ENCODE measurements at places on chromosomes 4 and X.

DNA sequence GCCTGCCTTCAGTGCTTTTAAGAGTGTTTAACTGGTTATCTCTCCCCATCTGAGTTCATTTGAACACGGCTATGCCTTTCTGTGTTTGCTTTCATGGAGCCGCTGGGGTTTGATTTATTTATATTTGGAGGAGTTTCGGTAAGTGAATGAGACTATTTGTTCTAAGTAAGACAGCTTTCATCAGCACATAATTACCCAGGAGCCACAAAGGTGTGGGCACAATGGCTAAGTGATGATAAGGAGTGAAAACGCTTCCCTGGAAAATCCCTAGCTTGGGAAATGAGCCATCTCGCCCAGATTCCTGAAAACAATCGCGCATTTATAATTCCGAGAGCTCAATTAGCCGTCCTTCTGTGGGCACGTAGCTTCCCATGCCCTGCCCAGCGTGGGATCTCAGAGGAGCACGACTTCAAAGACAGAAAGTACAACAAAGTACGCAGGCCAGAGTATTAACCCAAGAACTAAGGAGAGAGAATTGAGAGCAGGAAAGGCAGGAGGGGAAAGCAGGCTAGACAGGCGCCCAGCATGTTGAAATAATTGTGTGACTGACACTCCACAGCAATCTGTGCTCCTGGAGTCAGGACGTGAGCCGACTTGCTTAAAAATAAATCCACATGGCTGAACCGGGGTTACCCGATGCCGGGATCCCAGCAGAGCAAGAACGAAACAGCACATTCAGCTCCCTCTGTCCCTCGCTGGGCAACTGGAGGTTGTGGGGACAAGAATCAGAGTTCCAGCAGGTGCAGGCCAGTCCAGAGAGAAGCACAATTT is 99.0 kb downstream of the DHRSX start:
- no peak for DNase-seq

- no peak for DNase-seq
Measured at GRCh38 chr4:185512516-185512915, 22.8 kb downstream of the PDLIM3 start.

DNA sequence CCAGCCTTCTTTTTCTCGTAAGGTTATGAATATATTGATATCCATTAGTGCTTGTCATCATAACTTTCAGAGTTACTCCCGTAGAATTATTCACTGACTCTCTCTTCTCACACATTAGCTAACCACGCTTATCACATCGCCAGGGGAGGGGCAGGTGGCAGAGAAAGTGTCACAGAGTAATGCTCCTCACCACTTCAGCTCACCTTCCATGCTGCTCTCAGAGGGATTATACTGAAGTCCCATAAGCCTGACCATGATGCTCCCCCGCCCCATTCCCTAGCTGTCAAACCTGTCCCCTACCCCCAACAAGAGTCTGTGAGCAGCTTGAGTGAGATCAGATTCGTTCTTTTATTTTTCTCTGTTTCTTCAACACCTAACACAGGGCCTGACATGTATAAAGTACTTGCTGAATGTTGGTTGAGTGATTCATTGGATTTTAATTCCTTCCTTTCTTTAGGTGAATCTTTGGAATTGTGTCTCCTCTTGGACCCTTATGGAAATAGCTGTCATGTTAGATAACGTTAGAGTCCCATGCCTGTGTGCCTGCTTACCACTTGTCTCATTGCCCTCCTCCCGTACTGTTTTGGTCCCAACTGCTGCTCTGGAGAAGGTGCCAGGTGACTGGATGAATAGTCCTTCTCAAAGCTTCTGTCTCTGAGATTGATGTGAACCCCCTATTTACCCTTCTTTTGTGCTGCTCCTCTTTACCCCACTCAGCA is 55.1 kb downstream of the RS1 start:
- DNase-seq = no peak

DNA sequence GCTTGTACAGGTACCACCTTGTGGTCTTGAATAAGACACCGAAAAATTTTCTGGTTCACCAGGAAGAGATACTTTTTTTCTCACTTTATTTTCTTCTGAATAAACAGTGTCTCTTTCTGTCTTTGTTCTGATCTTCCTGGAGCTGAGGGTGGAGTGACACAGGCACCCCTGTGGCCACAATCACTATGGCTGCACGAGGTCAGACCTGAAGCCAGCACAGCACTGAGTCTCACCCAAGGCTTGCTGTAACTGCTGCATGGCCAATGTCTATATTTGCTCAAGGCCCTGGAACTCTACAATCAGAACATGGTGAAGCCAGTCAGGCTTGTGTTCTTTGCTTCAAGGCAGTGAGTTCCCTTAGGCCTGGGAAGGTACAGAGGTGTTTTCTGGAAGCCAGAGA is 87.2 kb downstream of the GPR174 start:
- no peak for DNase-seq

GRCh38 chrX:133380711-133381619 is 34.3 kb downstream of the GPC4 start:
- DNase-seq = no peak

- no peak for DNase-seq
Measured at GRCh38 chr4:127575888-127576287, 56.9 kb upstream of the INTU start.

- no peak for DNase-seq
Measured at GRCh38 chrX:118961866-118962560, 12.4 kb upstream of the LONRF3 start.

DNA sequence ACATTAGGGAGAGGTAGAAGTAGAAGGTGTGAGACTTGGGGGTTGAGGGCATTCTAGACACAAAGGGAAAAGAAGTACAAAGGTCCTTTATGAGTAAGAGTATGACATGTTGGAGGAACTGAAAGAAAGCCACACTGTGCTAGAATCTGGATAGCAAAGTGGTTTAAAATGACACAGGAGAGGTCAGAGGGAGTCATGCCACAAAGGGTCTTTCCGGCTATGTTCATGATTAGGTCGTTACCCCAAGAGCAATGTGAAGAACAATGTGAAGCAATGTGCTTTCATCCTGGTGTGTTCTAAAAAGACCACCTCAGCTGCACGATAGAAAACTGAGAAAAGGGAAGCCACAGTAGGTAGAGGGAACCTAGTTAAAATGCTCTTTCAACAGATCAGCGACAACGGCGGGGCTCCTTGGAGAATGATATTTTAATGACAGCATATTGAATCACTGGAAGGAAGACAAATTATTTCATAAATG is 29.2 kb downstream of the SMIM14 start:
- DNase-seq = no peak

DNA sequence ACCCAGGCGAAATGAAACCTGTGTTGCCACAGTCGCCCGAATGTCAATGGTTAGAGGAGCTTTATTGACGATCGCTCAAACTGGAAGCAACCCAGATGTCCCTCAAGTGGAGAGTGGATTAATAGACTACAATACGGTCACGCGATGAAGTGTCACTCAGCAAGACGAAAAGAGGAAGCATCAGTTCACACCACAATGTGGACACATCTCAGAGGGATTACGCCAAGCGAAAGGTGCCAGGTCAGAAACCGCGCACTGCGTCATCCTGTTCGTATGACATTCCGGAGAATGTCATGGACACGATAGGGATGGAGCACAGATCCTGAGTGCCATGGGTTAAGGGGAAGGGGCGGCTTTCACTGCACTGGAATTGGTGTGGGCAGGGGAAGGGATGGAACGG is 111.7 kb downstream of the HMX1 start:
- DNase-seq = peak; percentile 8

DNA sequence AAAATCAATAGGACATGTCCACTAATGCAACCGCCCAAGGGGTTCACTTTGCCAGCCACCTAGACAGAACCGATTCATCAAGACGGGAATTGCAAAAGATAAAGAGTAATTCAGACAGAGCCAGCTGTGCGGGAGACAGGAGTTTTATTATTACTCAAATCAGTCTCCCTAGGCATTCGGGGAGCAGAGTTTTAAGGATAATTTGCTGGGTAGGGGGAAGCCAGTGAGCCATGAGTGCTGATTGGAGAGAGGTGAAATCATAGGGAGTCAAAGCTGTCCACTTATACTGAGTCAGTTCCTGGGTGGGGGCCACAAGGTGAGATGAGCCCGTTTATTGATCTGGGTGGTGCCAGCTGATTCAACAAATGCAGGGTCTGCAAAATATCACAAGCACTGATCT is 8.5 kb downstream of the TMEM184C start:
- DNase-seq = no peak

DNA sequence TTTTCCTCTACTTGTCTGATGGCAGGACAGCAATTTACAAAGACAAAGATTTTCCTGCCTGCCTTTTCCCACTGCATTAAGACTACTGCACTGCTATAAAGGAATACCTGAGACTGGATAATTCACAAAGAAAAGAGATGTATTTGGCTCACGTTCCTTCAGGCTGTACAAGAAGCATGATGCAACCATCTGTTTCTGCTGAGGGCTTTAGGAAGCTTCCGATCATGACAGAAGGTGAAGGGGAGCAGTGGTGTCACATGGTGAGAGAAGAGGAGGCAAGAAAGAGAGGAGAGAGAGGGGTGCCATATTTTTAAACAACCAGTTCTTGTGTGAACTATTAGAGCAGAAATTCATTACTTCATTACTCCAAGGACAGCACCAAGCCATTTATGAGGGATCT is 617.1 kb upstream of the HTR2C start:
- DNase-seq = no peak

DNA sequence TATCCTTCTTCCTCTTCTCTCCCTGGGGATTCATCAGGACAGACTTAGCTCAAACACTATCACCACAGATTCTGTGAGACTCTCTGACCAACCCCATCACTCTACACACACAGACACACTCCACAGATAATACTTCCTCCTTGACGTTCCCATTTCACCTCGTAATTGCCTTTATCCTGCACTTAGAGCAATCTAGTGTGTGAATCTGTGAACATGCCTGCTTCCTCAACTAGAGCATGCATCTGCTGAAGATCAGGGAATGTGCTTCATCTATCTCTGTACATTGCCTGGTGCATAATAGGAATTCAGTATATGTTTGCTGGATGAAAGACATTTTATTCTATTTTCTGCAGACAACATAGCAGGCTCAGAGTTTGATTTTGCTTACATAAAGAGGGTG is 25.1 kb upstream of the HS6ST2 start:
- no peak for DNase-seq

- no peak for DNase-seq
Measured at GRCh38 chrX:48474127-48474526, 1.9 kb upstream of the FTSJ1 start.

GRCh38 chr4:89268679-89269078 is 38.9 kb downstream of the GPRIN3 start:
- no peak for DNase-seq

DNA sequence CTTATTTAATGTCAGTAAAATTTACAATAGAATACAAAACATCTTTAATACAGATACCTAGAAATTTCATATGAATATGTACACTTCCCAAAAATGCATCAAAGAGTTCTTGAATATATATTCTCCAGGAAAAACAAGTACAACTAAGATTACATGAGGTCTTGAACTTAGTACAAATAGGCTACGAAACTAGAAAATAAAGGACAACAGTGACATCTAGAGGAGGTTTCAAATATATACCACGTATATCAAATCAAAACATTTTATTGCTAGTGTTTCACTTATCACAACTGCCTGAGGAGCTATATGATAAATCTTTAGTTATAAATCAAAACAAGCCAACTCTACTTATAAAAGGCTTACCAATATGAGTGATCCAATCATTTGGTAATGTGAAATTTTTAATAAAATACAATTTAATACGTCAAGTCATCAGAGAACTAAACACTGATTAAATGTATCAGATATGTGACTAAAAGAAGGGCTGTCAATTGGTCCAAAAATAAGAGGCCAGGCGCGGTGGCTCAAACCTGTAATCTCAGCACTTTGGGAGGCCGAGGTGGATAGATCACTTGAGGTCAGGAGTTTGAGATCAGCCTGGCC is 36.6 kb downstream of the ANAPC10 start:
- DNase-seq = no peak

GRCh38 chr4:64079316-64079715 is 329.9 kb downstream of the TECRL start:
- no peak for DNase-seq

DNA sequence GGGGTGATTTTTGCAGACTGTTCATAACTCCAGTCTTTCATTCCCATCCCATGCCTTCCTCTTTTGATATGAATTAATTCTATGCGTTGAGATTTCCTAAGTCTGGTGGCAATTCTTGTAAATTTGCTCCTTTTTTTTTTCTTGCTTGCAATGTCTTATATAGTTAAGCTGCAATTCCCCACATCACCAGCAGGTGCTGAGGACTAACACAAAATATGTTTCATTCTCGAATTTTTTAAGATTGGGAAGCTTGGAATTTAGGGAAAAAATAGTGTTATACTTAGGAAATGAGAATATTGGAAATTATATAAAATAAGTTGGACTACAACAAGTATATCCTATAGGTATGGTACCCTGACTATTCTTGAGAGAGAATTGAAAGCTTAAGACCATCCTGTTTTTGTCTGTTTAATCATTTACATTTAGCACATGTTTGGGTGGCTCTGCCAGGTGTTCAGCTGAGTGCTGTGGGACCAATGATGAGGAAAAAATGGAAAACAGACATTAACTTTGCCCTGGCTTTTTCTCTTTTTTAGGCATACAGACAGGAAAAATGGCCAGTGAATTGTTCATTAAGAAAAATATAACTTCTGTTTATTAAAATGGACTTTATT is 30.2 kb downstream of the AFF2 start:
- DNase-seq = no peak

GRCh38 chr4:169881769-169882168 is 124.0 kb upstream of the HPF1 start:
- no peak for DNase-seq

DNA sequence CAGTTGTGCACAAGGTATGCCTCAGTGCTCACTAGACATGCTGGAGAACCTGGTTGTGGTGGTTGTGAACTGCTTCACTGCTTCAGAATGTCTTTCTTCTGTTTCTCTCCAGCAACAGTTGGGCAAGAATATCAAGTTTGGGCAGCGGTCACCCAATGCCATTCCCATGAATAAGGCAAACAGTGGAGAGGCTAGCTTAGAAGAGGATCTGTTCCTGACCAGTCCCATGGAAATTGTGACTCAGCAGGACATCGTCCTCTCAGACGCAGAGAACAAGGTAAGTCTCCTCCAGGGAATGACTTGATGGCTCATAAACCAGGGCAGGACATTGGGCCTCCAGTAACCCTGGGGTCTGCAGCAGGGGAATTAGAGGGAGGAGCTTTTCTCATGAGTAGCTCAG is 79.9 kb downstream of the AASDH start:
- no peak for DNase-seq
